HFFc6 (cell line): ENCODE measurements at places on chromosomes 12 and 14. TPM values are rescaled to one million over a fixed set of nuclear protein-coding genes. Genes with fewer than 3 reads are reported as not detected.

GRCh38 chr14:52901357-52901980, 49.4 kb downstream of the FERMT2 start:
- peaks cover 1% of the 10 kb centered on the region; the same call in 1 of the 2 replicates for H3K27me3 ChIP-seq
- H3K27ac ChIP-seq, result peak overlapping the region; percentile 60
- H3K4me1 ChIP-seq, result peaks cover 79% of the 10 kb centered on the region
- H3K36me3 ChIP-seq, result peaks cover 33% of the 10 kb centered on the region
- H3K4me3 ChIP-seq, result peak overlapping the region; percentile 60

DNA sequence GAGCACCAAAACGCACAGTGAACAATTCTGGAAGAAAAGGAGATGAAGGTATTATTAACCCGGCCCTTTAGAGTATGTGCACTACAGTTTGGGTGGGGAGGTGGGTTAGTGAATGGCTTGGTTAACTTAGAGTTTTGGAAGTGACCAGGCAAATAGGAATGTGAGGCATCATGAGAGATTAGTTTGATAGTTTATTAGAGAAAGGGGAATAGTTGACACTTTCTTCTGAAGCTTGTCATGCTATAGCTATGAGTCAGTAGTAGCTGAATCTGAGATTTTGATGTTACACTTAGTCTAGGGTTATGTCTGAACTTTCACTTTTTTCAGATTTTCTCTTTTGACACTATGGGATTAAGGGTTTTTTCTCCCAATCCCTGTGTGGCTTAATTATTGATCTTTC, 567.2 kb downstream of the SNAPC1 start:
- H3K4me3 ChIP-seq, result no peak overlapping the region
- DNase-seq, result no peak
- no peaks in the 10 kb centered on the region for H3K4me1 ChIP-seq
- H3K36me3 ChIP-seq, result no peaks in the 10 kb centered on the region

The ACVRL1 gene
- total RNA-seq, result 5.8 and 10.8 TPM in 2 replicates

The CMKLR1 gene
- total RNA-seq, result not detected in 3 replicates

The STAC3 gene
- 0.43 to 0.60 TPM (median 0.55 TPM) in 3 replicates for total RNA-seq

The HOTAIR gene
- 0.60 to 2.9 TPM in 2 of 3 replicates, not detected in the other for total RNA-seq

DNA sequence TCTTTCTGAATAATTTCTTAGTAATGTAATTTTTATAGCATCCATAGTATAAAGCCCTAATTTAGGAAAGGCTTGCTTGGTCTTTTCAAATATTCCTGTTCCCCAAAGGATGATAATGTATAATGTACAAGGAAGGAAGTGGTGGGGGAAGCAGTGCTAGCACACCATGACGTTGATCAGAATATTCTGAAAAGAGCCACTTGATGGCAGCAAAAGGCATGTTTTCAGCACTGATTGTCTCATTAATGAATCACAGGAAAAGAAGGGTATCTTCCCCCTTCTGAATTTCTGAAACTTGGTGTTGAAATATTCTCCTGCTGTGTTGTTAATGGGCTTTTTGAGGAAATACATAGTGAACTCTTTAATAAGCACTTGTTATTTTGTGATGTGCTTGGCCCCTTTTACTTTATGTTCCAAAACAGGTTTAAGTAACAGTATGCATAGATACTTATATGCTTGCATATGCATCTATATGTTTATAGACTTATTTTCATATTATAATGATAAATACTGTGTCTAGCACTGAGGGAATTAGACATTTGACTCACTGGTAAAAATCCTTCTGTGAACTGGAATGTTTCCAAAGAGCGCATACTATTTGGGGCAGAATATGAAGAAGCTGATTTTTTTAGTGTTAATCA, 122.0 kb downstream of the TMEM117 start:
- no peak overlapping the region for H3K27ac ChIP-seq
- H3K4me1 ChIP-seq, result peaks cover 6% of the 10 kb centered on the region; the same call in 1 of the 2 replicates
- DNase-seq, result peak; percentile 62
- H3K36me3 ChIP-seq, result no peaks in the 10 kb centered on the region

DNA sequence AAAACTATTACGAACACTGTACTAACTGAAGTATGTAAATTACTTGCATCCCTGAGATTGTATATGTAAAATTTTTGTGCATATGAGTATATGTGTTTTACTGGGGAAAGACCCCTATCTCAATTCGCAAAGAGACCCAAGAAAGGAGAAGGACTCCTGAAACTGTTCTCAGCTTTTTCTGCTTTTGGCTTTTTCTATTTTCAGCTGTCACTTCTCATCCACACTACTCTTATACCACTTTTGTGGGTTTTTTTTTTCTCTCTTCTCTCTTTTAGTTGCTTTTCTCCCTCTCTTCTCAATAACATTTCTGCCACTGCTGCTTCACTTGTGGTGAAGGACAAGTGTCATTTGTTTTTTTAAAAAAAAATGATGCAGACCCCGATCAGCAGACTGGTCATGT, 39.8 kb downstream of the NIN start:
- 0 out of 2 replicates have a peak overlapping the region, but pooled peaks have one; percentile 26 for H3K27ac ChIP-seq
- peaks cover 14% of the 10 kb centered on the region; the same call in 1 of the 2 replicates for H3K36me3 ChIP-seq
- H3K27me3 ChIP-seq, result no peaks in the 10 kb centered on the region
- peaks cover 38% of the 10 kb centered on the region for H3K4me1 ChIP-seq
- H3K4me3 ChIP-seq, result no peak overlapping the region

The NXPH4 gene
- 4.1 to 8.3 TPM (median 5.1 TPM) in 3 replicates for total RNA-seq

GRCh38 chr14:104267895-104268294, 129.5 kb downstream of the KIF26A start:
- H3K4me1 ChIP-seq, result no peaks in the 10 kb centered on the region
- no peaks in the 10 kb centered on the region for H3K27me3 ChIP-seq
- 0 out of 2 replicates have a peak, but pooled peaks cover 11% of the 10 kb centered on the region for H3K36me3 ChIP-seq
- no peak for DNase-seq
- no peak overlapping the region for H3K4me3 ChIP-seq

DNA sequence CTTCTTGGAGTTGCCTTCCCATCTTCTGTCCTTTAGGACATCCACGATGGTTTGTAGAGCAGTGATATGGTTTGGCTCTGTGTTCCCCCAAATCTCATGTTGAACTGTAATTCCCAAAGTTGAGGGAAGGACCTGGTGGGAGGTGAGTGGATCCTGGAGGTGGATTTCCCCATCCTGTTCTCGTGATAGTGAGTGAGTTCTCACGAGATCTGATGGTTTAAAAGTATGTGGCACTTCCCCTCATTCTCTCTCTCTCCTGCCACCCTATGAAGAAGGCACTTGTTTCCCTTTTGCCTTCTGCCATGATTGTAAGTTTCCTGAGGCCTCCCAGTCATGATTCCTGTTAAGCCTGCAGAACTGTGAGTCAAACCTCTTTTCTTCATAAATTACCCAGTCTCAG, 99.2 kb downstream of the BRMS1L start:
- H3K4me1 ChIP-seq, result no peaks in the 10 kb centered on the region; the same call in 1 of the 2 replicates
- no peak for DNase-seq
- no peaks in the 10 kb centered on the region for H3K36me3 ChIP-seq
- no peak overlapping the region for H3K27ac ChIP-seq
- no peak overlapping the region for H3K4me3 ChIP-seq

The ASPG gene
- total RNA-seq, result not detected in 3 replicates

DNA sequence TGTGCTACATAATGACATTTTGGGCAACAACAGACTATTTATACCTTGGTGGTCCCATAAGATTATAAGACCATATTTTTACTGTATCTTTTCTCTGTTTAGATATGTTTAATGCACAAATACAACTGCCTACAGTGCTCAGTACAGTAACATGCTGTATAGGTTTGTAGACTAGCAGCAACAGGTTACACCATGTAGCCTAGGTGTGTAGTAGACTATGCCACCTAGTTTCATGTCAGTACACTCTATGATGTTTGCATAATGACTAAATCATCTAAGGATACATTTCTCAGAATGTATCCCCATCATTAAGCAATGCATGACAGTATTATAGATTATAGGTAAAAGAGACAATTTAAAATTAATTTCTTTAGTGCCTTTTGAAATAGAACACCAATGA, 30.7 kb upstream of the CEBPE start:
- H3K4me1 ChIP-seq, result peaks cover 58% of the 10 kb centered on the region
- H3K4me3 ChIP-seq, result no peak overlapping the region
- H3K27ac ChIP-seq, result no peak overlapping the region
- no peak for DNase-seq
- H3K36me3 ChIP-seq, result peaks cover 12% of the 10 kb centered on the region

DNA sequence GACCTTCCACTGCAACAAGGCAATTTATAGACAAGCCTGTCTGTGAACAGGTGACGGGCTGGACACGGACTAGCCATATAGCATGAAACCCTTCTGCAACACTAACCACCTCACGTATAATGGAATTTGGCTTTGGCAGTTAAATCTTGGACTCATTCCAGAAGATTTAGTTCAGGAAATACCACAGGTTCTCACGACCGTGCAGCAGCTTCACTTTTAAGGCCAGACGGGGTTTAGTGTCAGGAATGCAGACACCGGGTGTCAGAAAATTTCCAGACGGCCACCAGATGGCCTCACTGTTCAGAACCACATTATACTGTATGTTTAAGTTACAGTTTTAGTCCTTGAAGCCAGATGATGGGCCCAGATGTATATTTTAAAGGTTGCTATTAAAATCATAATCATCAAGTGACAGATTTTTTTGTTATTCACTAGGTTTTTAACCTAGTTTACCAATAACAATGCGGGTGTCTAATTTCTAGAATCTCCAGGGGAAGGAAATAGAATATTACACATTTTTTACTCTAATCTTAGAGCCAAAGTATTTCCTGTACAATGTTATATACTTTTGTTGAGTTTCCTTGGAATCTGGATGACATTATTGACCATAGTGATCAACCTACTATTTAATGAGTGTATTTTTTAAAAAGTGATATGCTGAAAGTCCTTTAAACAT, 90.5 kb upstream of the TMPO start:
- DNase-seq, result peak; percentile 57
- H3K27ac ChIP-seq, result no peak overlapping the region
- H3K27me3 ChIP-seq, result peaks cover 5% of the 10 kb centered on the region; the same call in 1 of the 2 replicates
- H3K36me3 ChIP-seq, result no peaks in the 10 kb centered on the region

GRCh38 chr12:62317017-62317416, 56.8 kb downstream of the USP15 start:
- no peaks in the 10 kb centered on the region; the same call in 1 of the 2 replicates for H3K27me3 ChIP-seq
- H3K4me1 ChIP-seq, result no peaks in the 10 kb centered on the region
- H3K36me3 ChIP-seq, result peaks cover 30% of the 10 kb centered on the region
- DNase-seq, result no peak
- no peak overlapping the region for H3K4me3 ChIP-seq
- no peak overlapping the region for H3K27ac ChIP-seq

DNA sequence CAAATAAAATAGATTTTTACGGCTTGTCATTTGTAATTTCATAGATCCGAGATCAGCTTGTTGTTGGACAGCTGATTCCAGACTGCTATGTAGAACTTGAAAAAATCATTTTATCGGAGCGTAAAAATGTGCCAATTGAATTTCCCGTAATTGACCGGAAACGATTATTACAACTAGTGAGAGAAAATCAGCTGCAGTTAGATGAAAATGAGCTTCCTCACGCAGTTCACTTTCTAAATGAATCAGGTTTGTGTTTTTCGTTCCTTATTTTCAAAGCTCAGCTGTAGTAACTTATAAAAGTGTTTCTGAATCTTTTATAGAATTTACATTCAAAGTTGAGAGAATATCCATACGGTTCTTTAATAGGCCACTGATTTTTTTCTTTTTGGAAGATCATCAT, 89.1 kb downstream of the LRRK2 start:
- H3K36me3 ChIP-seq, result no peaks in the 10 kb centered on the region
- H3K4me3 ChIP-seq, result no peak overlapping the region
- no peaks in the 10 kb centered on the region for H3K27me3 ChIP-seq
- H3K4me1 ChIP-seq, result no peaks in the 10 kb centered on the region
- DNase-seq, result no peak

The MGAT2 gene
- 62.1 to 75.8 TPM (median 66.5 TPM) in 3 replicates for total RNA-seq

The L2HGDH gene
- total RNA-seq, result 3.3 to 4.4 TPM (median 3.5 TPM) in 3 replicates

The PSMC6 gene
- total RNA-seq, result 83.2 to 105 TPM (median 95.1 TPM) in 3 replicates

The OR6C2 gene
- total RNA-seq, result not detected in 3 replicates

GRCh38 chr14:38941488-38941887, 161.5 kb downstream of the SEC23A start:
- no peak overlapping the region for H3K27ac ChIP-seq
- H3K4me3 ChIP-seq, result no peak overlapping the region; the same call in 1 of the 2 replicates
- DNase-seq, result no peak

The NOVA1 gene
- total RNA-seq, result not detected in 3 replicates

GRCh38 chr14:74592476-74593201, 19.4 kb downstream of the LTBP2 start:
- peak overlapping the region; percentile 46 for H3K27ac ChIP-seq
- no peak overlapping the region for H3K4me3 ChIP-seq
- H3K36me3 ChIP-seq, result peaks cover 5% of the 10 kb centered on the region
- peaks cover 78% of the 10 kb centered on the region for H3K4me1 ChIP-seq

GRCh38 chr12:65756956-65757511, 67.2 kb upstream of the HMGA2 start:
- no peaks in the 10 kb centered on the region for H3K36me3 ChIP-seq
- DNase-seq, result no peak
- peaks cover 4% of the 10 kb centered on the region; the same call in 1 of the 2 replicates for H3K27me3 ChIP-seq
- H3K27ac ChIP-seq, result no peak overlapping the region

The SERPINA10 gene
- total RNA-seq, result not detected in 3 replicates

GRCh38 chr14:52663850-52664249, 31.5 kb downstream of the ERO1A start:
- no peaks in the 10 kb centered on the region for H3K4me1 ChIP-seq
- DNase-seq, result no peak
- no peaks in the 10 kb centered on the region; the same call in 1 of the 2 replicates for H3K36me3 ChIP-seq

GRCh38 chr14:33413381-33413780, 474.7 kb downstream of the NPAS3 start:
- H3K36me3 ChIP-seq, result no peaks in the 10 kb centered on the region; the same call in 1 of the 2 replicates
- DNase-seq, result no peak
- no peak overlapping the region for H3K4me3 ChIP-seq
- H3K27me3 ChIP-seq, result peaks cover 3% of the 10 kb centered on the region
- no peaks in the 10 kb centered on the region for H3K4me1 ChIP-seq

The ASCL1 gene
- not detected in 3 replicates for total RNA-seq

The TAS2R13 gene
- total RNA-seq, result 0.17 to 0.24 TPM in 2 of 3 replicates, not detected in the other

The CLEC4E gene
- total RNA-seq, result not detected in 3 replicates

The PPFIA2 gene
- not detected in 3 replicates for total RNA-seq

GRCh38 chr12:96258104-96258961, 64.2 kb downstream of the ELK3 start:
- DNase-seq, result no peak
- peaks cover 6% of the 10 kb centered on the region for H3K27me3 ChIP-seq
- peaks cover 4% of the 10 kb centered on the region for H3K4me1 ChIP-seq
- no peak overlapping the region for H3K4me3 ChIP-seq

DNA sequence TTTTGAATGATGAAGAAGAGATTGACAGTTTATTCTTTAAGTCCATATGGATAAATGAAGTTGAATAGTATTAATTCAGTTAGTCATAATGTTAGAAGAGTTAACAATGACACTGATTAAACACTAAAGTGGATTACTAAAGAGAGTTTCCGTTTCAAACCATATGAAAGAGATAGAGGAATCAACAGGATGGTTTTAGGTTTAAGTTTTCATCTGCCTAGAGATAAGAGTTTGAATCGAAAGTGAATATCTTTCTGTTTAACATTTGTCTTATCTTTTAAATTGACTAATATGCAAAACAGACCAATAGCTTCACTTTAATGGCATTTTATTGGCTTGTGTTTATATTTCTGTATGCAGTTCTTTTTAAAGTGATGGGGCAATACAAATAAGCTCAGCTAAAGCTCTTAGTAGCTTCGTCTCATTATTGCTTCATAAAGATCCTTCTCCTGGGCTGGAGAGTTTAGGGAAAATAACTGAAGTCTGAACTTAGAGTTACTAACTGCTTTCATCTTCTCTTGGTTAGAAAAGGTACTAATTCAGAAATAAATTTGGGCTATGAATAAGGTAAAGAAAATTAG, 66.0 kb downstream of the MIPOL1 start:
- no peak overlapping the region for H3K27ac ChIP-seq
- H3K4me3 ChIP-seq, result no peak overlapping the region
- no peaks in the 10 kb centered on the region for H3K27me3 ChIP-seq
- DNase-seq, result no peak
- H3K36me3 ChIP-seq, result no peaks in the 10 kb centered on the region

- no peaks in the 10 kb centered on the region for H3K36me3 ChIP-seq
- DNase-seq, result no peak
Observed at GRCh38 chr12:128916425-128916824, 63.1 kb downstream of the GLT1D1 start.
